Stimulated activated CD8-positive, alpha-beta memory T cell treated with anti-CD3 and anti-CD28 coated beads, Interleukin-7, amount 100 ng/mL, for 24 hours (primary cell): ENCODE measurements at places on chromosomes 7 and 10.

DNA sequence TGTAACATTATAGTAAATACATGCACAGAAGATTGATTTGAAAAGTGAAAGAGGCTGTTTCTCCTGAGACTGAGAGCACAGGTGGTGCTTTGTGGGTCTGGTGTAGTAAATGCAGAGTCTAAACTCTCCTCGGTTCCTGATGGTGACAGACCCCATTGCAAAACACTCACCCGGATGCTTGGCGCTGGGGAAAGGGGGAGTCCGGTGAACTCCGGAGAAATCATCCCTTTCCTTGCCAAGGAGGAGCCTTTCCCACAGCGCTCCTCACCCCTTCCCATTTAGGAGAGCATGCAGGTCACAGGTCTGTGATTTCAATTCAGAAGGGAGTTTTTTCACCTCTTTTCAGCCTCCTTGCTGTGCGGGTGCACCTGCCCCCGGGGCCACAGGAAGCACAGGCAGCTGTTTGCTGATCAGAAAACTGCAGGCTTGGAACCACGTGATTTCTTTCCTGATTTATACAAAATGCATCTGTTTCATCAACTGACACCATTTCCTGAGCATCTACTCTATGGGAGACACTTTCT, 75.6 kb upstream of the LYZL2 start:
- no peak for DNase-seq

DNA sequence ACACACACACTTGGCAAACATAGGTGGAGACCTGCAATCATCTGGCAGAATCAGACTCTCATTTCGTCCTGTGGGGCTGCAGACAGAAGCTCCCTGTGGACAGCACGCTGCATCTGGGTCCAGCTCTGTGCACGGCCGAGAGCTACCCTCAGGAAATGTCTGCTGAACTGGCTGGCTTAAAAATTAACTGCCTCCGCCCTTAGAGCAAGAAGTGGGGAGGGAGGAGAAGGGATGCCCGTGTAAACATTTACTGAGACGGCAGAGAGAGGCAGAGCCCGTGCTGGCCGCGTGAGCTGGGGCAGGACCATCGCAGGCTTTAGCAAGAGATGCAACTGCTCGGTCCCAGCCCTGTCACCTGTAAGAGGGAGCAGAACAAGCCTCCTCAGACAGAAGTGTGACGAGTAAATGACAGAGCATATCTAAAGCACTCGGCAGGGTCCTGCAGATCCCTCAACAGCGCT, 81.8 kb downstream of the TNS3 start:
- no peak for DNase-seq

DNA sequence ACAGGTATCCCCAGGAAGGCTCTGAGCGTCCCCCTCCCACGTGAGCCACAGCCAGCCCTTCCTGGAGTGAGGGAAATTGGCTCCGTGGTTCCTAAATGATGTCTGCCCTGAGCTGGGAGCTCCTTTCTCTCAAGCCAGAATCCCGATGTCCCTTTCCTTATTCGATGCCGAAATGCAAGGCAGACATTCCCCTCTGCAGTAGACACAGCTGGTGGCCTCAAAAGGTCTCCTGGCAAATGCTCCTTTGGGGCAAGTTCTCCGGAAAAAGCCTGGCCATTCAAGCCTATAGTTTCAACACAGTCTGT, 98.9 kb downstream of the HIP1 start:
- DNase-seq, result no peak

DNA sequence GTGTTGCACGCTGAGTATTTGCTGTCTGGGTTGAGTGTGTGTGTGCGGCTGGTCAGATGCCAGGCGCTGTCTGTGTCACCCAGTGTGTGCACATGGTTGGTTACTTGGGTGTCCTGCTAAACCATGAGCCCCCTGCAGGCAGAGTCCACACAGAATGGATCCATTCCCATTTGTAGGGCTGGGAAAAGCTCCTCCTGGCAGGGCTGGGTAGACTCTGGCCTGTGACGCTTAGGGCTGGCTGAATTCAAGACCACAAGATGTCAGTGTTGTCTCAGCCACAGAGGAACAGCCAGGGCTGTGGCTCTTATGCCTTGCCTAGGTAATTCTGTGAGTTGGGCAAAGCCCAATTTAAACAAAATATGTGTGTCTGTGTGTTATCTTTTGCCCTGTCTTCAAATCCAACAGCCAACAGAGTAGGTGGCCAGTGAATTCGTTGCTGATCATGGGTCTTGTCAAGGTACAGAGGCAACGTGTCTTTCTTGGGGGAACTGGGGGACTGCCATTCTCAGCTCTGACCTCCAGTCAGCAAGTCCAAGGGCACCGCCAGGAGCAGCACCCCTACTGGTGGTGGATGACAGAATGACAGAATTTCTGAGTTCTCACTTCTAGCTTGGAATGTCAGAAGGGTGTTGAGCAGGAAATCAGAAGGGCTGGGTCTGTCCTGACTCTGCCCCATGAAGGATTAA, 285.1 kb downstream of the CCSER2 start:
- no peak for DNase-seq

DNA sequence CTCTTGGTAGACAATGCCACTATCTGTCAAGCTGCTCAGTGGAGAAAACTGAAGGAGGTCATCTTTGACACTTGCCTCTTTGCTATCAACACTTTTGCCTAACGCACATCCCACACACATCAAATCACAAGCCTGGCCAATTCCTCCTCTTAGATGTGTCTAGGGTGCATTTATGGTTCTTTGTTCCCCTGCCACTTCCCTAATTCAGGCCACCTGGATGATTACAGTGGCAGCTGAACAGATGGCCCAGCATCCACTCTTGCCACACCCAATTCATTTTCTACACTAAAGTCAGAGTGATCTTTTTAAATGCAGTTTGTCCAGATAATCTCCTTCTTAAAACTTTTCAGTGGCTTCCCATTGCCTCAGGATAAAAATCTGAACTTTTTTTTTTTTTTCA, 58.6 kb downstream of the LAMB4 start:
- DNase-seq, result no peak

DNA sequence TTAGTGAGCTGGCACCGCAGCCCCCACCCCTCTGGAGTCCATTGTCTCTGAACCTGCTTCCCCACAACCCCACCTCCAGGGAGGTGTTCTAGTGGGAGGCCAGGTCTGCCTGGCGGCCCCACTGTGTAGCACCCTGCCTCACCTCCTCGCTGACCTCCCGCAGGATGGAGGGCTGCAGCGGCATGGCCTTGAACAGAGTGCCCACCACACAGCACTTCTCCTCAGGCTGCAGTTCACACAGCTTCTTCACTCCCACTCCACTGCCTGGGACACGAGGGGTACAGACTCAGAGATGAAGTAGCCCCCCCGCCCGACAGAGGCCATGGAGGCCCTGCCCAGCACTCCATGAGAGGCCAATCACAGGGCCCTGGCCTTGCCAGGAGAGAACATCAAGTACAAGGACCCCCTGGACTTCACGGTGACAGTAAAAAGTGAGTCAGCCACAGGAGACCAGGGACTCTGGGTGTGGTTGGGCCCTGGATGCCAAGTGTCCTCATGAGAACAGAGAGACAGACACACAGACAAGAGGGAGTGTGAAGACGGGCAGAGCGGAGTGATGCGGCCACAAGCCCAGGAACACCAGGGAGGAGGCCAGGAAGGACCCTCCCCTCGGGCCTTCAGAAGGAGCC, 5.4 kb downstream of the POLD2 start:
- no peak for DNase-seq

- no peak for DNase-seq
These were observed 74.6 kb upstream of the CPXM2 start for GRCh38 chr10:123965973-123966895.

DNA sequence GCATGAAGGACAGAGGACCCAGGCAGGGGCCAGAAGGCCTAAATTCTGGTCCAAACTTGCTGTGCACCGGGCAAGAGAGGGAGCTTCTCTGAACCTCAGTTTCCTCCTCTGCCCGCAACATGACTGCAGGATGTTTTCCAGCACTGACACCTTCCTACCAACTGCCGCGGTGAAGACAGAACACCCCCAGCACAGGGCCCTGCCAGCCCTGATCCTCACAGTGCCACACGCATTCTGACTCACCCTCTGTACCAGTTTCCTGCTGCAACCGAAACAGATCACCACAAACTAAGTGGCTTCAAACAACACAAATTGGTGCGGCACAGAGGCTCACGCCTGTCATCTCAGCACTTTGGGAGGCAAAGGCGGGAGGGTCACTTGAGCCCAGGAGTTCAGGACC, 18.1 kb downstream of the MAD1L1 start:
- no peak for DNase-seq

DNA sequence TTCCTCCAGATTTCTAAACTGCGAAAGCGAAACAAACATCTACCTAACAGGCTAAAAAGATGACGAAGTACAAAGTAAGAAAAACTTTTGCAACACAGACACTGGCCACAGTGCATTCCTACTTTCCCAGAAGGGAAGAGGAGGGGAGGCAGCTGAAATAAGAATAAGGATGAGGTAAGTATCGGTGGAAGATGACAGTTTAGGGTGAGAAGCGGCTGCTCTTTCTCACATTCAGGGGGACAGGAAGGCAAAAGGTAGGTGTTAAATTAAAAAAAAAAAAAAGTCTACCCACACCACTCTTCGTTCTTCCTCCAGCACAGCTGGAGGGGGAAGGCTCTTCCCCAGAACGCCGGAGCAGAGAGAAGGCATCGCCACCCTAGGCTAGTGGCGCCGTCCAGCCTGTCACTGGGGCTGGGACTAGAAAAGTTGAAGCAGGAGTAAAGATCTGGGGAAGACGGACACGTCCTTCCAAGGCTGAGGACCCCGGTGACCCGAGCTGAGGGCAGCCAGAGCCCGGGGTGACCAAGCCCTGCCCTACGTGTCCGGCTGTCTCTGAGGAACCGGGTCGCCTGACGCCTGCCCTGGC, 846 bp downstream of the DNAJC1 start:
- DNase-seq, result no peak

DNA sequence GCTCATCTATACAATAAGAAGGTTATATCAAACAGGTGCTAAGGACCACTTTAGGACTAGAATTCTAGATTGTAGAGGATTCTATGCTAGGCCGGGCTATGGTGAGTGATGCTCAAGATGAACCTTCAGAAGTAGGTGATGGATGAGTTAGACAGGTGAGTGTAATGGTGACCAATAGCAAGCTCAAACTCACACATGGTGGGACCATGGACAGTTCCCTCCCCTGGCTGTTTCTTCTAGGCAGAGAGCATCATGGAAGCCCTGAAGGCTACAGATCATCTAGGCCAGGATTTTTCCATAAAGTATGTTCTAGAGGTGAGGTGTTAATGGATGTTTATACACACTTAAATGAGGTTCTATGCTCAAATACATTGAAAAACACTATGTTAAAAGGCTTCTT, 162.2 kb upstream of the WDR11 start:
- no peak for DNase-seq

GRCh38 chr10:69663369-69663947, 33.4 kb downstream of the FAM241B start:
- DNase-seq, result no peak

DNA sequence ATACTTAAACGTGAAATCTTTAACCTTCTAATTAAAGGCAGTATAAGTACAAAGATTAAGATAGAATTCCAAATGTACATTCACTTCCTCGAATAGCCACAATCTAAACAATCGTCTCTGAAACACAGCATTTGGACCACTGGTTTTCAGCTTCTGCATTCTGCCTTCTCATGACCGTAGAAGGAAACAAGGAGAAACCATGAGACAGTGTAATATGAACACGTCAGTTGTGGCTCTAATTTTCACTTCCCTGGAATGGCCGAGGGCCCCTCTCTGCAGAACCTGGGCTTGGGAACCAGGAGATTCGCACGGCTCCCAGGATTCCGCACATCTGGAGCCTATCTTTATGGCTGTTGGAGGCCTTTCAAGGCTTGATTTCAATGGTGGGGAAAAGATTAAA, 189.3 kb downstream of the KLF6 start:
- DNase-seq, result no peak

- no peak for DNase-seq
These were observed 114.2 kb downstream of the TAF3 start for GRCh38 chr10:7932301-7933036.

- no peak for DNase-seq
These were observed 12.6 kb downstream of the NT5C2 start for GRCh38 chr10:103180491-103180890.

- DNase-seq, result no peak
These were observed 13.8 kb upstream of the AKR1B1 start for GRCh38 chr7:134472572-134473244.

DNA sequence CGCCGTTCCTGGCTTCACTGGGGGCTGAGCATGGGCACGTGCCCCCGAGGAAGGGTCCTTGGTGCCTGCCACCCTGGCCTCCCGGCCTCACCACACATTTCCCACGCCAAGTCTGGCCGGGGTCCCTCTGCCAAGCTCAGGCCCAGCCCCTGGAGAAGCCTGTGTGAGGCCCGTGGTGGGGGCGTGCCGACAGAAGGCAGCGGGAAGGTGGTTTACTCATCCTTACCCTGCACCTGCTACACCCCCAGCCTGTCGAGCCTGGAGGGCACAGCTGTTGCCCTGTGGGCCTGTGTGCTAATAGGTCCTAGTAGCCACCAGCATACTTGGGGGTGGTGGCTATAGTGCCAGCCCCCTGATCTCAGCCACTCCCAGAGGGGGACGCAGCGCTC, 46.7 kb downstream of the NKX6-2 start:
- DNase-seq, result no peak

- DNase-seq, result no peak
These were observed 121.6 kb upstream of the KAT6B start for GRCh38 chr10:74704629-74705357.

- no peak for DNase-seq
These were observed 18.1 kb downstream of the PRKG1 start for GRCh38 chr10:51092402-51092801.

- DNase-seq, result no peak
These were observed 819.2 kb upstream of the C7orf33 start for GRCh38 chr7:147771344-147771743.

DNA sequence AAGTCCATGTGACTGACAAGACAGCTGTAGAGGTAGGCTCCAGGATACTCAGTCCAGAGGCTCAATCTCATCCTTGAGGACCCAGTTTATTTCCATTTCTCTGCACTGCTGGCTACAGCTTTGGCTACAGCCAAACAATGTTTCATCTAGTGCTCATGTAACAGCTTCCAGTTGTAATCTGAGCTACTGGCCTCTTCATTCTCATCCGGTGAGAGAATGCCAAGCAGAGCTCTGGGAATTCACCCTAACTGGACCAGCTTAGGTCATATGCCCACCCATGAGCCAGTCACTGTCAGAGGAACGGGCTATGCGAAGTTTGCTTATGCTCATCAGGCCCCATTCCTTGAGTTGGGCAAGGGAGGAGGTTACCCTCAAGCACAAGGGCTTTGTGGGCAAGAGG, 192.9 kb downstream of the EVX1 start:
- DNase-seq, result no peak

DNA sequence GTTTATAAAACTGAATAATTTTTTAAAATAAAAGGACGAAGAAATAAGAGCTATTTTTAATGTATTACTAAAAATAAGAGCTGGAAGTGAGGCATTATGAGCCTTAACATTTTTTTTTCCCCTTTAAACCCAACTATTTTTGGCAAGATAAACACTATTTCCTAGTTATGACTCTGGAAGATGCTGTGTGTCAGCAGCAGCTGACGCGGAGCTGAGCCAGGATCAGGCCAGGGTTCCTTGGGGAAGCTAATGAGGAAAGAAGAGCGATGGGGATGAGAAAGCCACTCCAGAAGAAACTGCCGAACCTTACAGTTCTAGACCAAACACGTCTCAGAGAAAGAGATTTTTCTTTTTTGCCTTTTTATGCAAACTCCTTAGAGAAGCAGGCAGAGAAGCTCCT, 85.9 kb downstream of the USP6NL start:
- no peak for DNase-seq

- DNase-seq, result no peak
These were observed 28.1 kb upstream of the FAM171A1 start for GRCh38 chr10:15399060-15399661.

GRCh38 chr10:125827133-125827532, 3.8 kb downstream of the BCCIP start:
- no peak for DNase-seq
